Fibroblast of the aortic adventitia (primary cell): ENCODE measurements at places on chromosomes 7 and 10. TPM values are rescaled to one million over a fixed set of nuclear protein-coding genes. Genes with fewer than 3 reads are reported as not detected.

Gene MLXIPL
- total RNA-seq: 0.72 and 2.0 TPM in 2 replicates

DNA sequence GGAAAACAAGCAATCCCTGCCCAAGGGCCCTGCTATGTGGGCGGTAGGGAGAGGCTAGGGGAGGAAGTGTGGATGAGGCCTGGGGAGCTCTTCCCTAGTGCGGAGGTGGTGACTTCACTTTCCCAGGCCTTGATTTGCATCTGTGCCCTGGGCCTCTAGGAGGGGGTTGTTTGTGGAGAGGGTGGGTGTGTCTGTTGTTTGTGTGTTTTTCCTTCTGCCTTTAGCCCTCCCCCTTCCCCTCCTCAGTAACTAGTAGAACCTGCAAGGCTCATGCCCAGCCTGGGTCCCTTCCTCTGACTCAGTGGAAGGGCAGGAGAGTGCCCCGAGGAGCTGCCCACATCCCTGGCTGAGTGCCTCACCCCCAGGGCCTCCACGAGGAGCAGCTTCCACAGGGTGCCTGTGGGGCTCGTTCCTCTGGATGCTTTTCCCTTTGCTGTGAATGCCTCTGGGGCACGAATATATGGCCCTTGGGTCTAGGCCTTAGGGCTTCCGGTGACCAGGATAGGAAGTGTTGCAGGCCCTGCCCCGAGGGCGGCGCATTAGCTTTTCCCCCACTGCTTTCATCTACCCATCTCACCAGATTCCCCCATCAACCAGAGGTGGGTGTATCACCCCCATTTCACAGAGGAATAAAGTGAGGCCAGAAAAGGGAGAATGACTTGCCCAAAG lies 89.4 kb upstream of the DUSP5 start:
- DNase-seq: no peak

- DNase-seq: no peak
Observed at GRCh38 chr10:32995751-32996150, 37.7 kb upstream of the ITGB1 start.

DNA sequence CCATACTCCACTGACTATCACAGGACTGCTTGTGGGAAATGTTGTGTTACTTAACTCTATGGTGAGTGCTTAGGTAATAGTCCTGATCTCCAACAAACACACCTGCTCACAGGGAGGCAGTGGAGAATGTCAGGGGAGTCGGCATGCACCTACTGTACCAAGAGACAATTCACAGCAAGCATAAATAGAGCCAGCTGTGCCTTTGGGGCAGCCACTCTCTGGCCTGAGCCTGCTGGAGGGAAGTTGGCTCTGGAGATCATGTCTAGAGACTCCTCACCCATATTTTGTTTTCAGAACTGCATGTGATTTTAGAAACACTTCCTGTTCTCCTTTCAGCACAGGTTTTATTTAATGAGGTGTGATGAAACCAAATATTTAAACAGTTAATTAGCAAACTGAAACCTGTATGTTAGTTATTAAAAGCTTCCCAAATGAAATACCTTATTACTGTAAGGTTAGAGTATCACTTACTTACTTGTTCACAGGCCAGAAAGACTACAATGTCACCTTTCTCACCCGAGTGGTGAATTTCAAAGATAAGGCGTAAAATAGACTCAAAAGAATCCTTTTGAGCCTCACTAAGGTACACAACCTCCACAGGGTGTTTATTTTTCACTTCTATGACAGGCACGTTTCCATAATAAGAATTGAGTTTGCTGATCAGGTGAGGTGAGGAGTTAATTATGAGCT lies 21.8 kb downstream of the DHX32 start:
- DNase-seq: no peak

DNA sequence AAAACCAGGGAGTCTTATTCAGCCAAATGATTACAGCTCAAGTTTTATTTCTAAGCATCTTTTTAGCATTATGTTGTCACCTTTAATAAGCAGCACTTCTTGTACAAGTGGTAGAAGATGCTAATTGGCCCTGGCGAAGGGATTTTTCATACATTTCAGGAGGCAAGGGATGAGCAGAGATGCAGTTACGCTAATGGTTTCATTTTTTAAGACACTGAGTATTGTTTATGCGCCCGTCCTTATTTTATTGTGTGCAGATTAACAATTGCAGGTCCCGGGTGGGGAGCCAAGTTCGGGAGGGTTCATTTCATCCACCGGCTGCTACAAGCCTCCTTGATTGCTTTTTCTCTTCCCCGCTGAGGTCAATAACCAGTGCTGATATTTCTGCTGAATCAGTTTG lies 350.4 kb upstream of the FOXK1 start:
- no peak for DNase-seq

DNA sequence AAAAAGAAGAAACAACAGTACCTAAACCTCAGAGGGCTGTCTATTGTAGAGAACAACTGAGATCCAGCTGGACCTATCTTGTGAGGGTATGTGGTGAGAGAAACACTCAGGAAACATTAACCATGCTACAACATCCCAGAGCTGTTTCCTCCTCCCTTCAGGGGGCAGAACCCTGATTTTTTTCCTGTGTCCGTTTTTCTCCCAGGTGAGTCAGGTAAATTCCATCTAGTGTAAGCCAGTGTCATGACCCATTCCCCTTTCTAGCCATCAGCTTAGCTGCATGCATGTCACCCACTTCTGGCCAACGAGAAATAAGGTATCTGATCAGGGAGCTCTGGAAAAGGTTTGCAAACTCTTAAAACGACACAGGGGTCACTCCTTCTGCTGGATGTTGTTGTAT lies 103.8 kb downstream of the DNMBP start:
- no peak for DNase-seq

DNA sequence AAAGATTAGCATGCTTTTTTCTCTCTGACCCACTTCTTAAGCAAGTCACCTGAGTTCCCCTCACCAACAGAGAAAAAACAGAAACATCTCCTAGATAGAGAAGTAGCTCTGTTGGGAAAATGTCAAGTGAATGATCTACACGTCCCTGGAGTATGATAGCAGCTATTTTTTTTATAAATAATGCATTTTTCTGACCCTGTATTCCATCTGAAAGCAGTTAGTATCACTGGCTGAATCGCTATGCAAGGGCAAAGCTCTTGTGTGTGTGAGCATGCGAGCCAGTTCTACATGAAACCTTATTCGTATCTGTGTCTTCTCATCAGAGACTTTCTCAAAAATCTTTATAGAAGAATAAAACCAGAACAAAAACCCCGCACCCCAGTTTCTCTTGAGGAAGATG lies 8.2 kb downstream of the ANKMY2 start:
- peak; percentile 43 for DNase-seq

- DNase-seq: peak; percentile 29
Observed at GRCh38 chr7:117863618-117864017, 9.6 kb downstream of the CTTNBP2 start.

- DNase-seq: no peak
Observed at GRCh38 chr10:42939685-42940366, 137.0 kb upstream of the RET start.

- peak; percentile 82 for DNase-seq
Observed at GRCh38 chr7:7136466-7137381, 45.6 kb upstream of the C1GALT1 start.

- no peak for DNase-seq
Observed at GRCh38 chr7:22194658-22195273, 162.2 kb downstream of the RAPGEF5 start.

GRCh38 chr7:96303686-96304443 lies 18.0 kb downstream of the SLC25A13 start:
- peak; percentile 37 for DNase-seq
